ENCODE measurements at places on chromosomes 2 and 18.

DNA sequence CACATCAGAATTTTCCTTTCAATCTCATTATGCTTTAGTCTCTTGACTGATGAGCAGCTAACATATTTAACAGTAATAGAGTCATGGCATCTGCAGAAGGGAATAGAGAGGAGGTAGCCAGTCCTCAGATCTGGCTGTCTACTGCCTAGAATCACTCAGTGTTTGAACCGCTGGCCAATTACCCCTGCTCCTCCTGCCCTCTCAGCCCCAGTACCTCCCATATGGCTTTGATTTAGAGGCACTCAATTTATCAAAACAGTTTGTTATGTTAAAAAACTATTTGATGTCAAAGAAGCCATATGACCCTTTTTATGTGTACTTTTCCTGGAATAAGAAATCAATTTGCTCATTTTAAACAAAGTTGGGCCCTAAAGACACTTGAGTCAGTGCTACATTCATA lies 355.2 kb downstream of the CMPK2 start:
- H3K27me3 ChIP-seq = no peaks in the 10 kb centered on the region
- H3K27ac ChIP-seq = no peak overlapping the region
- no peaks in the 10 kb centered on the region for H3K36me3 ChIP-seq
- no peaks in the 10 kb centered on the region for H3K4me1 ChIP-seq

DNA sequence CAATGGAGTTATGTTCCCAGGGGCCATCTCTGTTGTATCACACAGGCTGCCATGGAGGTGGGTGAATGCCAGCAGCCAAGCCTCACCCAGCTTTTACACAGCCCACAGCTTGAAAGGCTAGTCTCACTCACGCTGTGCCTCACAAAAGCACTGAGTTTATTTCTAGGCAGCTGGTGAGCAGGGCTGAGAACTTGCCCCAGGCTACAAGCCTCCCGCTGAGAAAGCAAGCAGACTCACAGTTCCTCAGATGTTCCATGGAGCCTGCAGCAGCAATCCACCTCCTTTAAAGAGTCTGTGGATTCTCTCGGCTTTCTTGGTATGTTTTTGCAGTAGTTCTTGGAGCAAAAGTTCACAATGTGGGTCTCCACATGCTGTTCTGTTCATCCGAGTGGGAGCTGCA lies 40.9 kb upstream of the ALKAL2 start:
- H3K36me3 ChIP-seq = no peaks in the 10 kb centered on the region
- no peak for DNase-seq
- no peaks in the 10 kb centered on the region for H3K27me3 ChIP-seq
- H3K4me1 ChIP-seq = peaks cover 5% of the 10 kb centered on the region
- H3K4me3 ChIP-seq = no peak overlapping the region

DNA sequence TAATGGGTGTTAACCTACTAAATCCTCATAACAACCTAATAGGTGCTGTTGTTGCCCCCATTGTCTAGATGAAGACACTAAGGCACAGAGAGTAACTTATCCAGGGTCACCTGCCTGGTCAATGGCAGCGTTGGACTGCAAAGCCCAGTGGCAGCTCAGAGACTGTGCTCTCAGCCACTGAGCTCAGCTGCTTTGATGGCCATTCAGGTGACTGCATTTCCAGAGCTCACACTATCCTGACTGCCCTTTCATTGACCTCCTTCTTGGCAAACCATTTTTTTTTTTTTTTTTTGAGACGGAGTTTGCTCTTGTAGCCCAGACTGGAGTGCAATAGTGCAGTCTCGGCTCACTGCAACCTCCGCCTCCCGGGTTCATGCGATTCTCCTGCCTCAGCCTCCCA lies 115.2 kb downstream of the MAPK4 start:
- DNase-seq = peak; percentile 34
- no peak overlapping the region for H3K27ac ChIP-seq
- H3K4me1 ChIP-seq = no peaks in the 10 kb centered on the region
- no peaks in the 10 kb centered on the region for H3K27me3 ChIP-seq

- no peak overlapping the region for H3K27ac ChIP-seq
- no peaks in the 10 kb centered on the region for H3K36me3 ChIP-seq
- DNase-seq = no peak
- H3K27me3 ChIP-seq = no peaks in the 10 kb centered on the region
Measured at GRCh38 chr2:228522276-228522675, 340.8 kb upstream of the SPHKAP start.

DNA sequence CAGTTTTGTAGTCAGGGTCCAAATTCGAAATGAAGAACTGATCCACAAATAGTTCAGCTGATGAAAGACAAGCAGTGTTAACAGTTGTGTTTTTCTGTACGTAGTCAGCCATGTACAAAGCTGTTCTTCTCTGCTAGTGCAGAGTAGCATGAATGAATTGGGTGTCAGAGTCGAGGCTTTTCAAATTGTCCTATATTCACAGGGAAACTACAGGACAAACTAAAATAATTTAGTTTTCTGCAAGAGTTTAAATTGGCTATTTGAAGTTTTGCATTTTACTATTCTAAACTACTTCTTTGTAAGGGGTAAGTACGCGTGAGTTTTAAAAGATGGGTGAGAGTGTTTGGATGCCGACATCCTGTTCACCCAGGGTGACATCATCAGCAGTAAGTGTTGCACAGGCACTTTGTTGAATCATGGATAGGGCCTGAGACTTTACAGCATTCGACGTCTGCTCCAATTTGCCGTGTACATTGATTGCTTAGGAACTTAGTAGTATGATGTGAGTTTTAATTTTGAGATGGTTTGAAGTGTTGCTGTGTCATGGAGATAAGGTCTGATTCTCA lies 147.2 kb upstream of the NFATC1 start:
- H3K36me3 ChIP-seq = no peaks in the 10 kb centered on the region
- H3K27me3 ChIP-seq = no peaks in the 10 kb centered on the region
- H3K4me1 ChIP-seq = peaks cover 18% of the 10 kb centered on the region

DNA sequence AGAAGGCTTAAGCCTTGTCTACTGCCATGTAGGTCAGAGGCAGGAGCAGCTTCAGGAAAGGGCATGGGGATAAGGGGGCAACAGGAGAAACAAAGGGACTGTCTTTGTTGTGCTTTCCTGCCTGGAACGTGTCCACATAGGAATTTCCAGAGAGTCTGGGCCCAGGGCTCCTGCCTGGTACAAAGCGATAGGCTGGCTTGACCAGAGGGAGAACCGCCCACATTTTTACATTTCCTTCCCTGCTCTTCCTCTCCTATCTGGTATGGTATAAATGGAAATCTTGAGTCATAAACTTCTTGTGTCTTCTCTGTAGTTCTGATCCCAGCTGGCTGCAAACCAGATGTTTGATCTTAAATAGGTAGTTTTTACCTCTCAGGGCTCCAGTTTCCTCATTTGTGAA lies 414.8 kb downstream of the HRH4 start:
- no peak overlapping the region for H3K27ac ChIP-seq
- H3K27me3 ChIP-seq = no peaks in the 10 kb centered on the region
- H3K36me3 ChIP-seq = no peaks in the 10 kb centered on the region
- DNase-seq = no peak
- H3K4me3 ChIP-seq = no peak overlapping the region

DNA sequence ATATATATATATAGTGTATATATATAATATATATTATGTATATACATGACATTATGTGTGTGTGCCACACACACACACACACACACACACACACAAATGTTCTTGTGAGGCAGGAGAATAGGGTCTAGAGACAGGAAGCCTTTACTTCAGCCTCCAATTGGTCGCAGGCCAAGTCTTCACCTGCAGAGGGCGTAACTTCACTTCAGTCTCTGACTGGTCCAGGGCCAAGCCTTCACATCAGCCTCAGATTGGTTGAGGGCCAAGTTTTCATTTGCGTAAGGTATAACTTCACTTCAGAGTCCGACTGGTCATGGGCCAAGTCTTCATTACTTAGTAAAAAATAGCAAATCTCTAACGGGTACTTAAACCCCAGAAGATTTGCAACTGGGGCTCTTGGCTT lies 13.2 kb upstream of the SS18 start:
- no peak overlapping the region for H3K27ac ChIP-seq
- no peak for DNase-seq
- H3K4me1 ChIP-seq = no peaks in the 10 kb centered on the region

DNA sequence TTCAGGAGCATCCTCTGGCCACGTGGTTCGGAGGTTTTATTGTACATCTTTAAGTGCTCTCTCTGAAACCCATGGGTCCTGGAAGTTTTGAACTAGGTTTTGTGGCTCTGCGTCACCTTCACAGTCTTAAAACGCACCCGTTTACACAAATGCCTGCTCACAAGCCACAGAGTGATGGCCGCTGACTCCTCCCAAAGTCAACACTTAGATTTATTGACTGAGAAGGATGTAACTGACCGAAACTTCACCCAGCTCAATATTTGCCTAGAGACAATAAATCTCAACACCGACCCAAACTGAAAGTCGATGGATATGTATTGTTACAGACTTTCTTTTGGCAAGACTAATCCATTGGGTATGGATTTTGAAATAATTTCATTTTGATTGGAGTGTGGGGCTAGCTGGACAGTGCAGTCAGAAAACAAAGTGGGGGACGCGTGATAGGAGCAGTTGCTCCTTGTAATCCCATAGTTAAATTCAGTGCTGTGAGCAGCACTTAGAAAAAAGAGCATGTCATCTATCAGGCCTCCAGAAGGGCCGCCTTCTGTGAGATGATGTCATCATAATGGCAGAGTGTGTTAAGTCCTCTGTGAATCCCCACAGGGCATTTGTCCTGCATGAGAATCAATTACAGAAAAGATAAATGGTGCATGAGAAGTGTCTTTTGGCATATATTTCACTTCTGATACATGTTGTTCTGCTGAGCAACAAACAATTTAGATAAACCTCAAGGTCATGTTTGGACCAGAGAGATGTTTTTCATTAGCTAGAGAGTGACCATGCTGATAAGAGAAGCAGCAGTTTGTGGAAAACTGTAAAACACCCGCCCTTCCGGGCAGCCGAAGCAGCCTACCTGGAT lies 183.7 kb downstream of the INO80D start:
- no peak overlapping the region for H3K4me3 ChIP-seq
- H3K36me3 ChIP-seq = no peaks in the 10 kb centered on the region
- no peak overlapping the region for H3K27ac ChIP-seq
- no peaks in the 10 kb centered on the region for H3K4me1 ChIP-seq
- no peaks in the 10 kb centered on the region for H3K27me3 ChIP-seq
- DNase-seq = no peak

DNA sequence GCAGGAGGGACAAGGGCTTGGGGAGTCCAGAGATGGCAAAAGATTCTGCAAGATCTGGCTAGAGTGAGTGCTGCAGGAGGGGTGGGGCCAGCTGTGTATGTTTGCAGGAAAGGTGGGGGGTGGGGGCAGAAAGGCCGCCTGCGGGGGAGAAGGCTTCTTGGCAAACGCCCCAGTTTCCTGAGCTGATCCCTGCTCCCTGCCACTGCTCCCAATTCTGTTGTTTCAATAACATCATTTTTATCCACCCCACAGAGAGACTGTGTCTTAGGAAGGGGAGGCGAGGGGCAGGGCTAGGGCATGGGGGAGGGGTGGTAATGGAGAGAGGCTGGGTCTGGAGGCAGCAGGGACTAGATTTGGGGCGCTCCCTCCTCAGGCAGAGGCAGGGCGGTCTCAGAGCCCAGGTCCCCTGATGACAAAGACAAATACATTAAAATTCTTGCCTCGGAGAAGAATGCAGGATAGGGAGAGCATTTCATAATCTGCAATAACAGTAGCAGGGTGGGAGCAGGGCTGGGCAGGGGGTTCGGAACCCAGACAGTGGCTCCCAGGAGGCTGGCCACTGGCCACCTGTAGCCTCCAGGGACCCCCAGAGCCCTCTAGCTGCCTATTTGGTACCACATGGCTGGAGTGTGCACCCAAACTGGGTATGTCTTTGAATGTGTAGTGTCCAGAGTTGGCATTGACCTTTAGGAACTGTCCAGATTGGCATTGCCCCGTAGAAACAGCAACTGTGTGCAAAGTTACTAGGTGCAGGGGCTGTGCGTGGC lies 2.1 kb upstream of the WNT6 start:
- no peak overlapping the region for H3K27ac ChIP-seq
- DNase-seq = no peak
- no peaks in the 10 kb centered on the region for H3K27me3 ChIP-seq
- H3K36me3 ChIP-seq = no peaks in the 10 kb centered on the region
- no peak overlapping the region for H3K4me3 ChIP-seq
- H3K4me1 ChIP-seq = peaks cover 21% of the 10 kb centered on the region

- no peaks in the 10 kb centered on the region for H3K27me3 ChIP-seq
- H3K4me1 ChIP-seq = no peaks in the 10 kb centered on the region
- H3K36me3 ChIP-seq = no peaks in the 10 kb centered on the region
- no peak overlapping the region for H3K4me3 ChIP-seq
Measured at GRCh38 chr18:46324087-46324955, 220.1 kb downstream of the HAUS1 start.

DNA sequence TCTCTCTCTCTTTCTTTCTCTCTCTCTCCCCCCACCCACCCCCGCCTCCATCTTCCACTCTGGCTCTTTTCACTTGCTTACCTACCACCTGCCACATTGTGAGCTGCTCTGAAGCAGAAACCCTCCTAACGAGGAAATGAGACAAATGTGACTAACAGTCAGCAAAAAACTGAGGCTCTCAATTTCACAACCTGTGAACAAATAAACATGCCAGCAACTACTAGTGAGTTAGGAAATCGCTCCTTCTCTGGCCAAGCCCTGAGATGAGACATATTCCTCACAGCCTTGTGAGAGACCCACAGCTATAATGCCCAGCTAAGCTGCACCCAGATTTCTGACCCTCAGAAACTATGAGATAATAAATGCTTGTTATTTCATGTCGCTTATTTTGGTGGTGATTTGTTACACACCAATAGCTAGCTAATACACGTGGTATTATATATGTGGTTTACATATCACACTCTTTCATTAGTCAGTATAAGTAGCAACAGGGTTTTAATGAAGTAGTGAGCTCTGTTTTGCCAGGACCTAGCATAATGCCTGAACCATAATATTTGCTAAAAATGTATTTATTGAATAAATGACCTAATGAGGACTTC lies 8.4 kb upstream of the ZNF521 start:
- no peaks in the 10 kb centered on the region for H3K27me3 ChIP-seq
- H3K27ac ChIP-seq = no peak overlapping the region
- H3K4me3 ChIP-seq = no peak overlapping the region
- no peak for DNase-seq

- H3K4me3 ChIP-seq = no peak overlapping the region
- no peaks in the 10 kb centered on the region for H3K27me3 ChIP-seq
- DNase-seq = no peak
- no peaks in the 10 kb centered on the region for H3K4me1 ChIP-seq
- H3K36me3 ChIP-seq = no peaks in the 10 kb centered on the region
- no peak overlapping the region for H3K27ac ChIP-seq
Measured at GRCh38 chr2:232416521-232417470, 10.2 kb downstream of the ALPG start.

DNA sequence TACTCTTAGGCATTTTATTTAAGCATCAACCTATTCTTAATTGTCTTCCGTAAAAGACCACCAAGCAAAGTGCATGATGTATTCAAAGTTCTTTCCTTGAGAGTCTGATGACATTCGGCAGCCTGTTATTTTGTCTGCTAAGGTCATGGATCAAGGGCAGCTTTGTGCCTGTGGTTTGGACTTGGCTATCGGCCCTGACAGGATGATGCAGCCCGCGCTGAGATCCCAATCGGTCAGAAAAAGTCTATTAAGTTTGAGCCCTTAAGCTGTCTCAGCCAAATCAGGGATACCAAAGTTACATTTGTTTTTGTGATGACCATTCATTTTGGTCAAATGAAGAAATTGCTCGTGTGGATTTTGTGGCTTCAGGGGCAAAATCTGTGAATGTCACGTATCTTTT lies 718.9 kb upstream of the FANCL start:
- no peaks in the 10 kb centered on the region for H3K4me1 ChIP-seq
- H3K27ac ChIP-seq = no peak overlapping the region
- no peak overlapping the region for H3K4me3 ChIP-seq
- no peaks in the 10 kb centered on the region for H3K27me3 ChIP-seq

Measured in tibial artery (tissue), 4 donors.